ENCODE measurements at places on chromosomes 3 and 15.

GRCh38 chr3:151171145-151171757, 31.8 kb downstream of the GPR171 start:
- DNase-seq, result no peak

DNA sequence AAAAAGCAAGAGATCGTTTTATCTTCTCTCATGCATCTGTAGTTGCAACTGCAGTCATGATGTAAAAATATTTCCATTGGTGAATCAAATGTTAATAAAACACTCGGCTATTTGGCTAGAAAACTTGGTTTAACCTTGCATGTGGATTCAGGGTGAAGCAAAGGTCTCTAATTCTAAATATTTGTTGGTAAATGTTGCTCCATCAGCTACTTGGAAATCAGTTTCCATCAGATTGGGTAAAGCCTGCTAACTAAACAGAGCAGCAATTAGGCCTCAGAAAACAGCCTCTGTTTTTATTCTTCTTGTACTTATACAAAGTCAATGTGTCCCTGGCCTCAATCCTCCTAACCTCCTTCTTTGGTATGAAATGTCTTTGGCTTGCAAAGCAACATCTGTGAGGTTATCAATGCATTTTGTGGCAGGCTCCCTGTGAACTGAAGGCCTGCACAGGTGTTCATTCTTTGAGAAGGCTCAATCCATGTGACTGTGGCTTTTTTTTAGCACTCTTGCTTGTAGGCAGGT, 312.3 kb downstream of the WDR72 start:
- no peak for DNase-seq

DNA sequence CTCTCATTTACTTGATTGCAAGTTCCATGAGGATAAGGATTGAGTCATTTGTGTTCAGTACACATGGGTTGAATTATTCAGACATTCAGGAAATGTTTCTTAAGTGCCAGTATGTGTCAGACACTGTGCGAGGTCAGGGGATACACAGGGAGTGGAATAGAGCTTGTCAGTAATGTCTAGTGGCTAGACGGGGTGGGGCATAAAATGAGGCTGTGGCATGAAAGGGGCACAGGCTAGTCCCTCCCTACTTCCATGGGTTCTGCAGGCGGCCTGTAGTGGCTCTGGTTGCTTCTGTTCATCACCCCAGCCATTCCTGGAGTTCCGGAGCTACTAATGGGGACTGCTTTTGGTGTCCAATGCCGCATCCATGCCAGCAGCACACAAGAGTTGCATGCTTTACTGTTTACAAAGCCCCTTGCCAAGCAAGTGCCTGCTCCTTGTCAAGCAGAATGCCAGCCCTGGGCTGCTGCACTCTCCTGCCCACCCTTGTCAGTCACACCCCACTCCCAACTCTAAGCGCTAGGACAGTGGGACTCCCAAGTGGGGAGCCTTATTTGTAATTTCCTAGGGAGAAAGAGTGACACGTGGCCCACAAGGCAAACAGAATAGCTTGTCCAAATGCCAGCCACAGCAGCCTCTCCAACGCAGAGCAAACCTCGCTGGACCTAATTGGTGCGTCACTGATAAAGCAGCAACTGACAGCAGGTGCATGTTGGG, 70.8 kb downstream of the RAB11A start:
- DNase-seq, result no peak

DNA sequence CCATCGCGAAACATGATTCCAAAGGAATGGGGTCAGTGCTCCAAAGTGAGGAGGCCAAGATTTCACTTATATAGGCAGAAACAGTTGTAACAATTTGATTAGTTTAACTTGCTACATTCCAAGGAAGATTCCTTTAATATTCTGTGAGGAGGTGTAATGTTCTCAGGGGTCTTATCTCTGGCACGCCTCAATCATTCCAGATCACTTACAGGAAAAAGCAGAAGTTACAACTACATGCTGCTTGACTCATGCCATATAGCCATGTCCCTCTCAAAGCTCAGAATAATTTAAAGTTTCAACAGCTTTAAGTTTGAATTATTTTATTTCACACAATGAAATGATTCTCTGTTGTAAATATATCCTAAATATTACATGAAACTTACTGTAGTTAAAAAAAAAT, 3.5 kb upstream of the FYTTD1 start:
- DNase-seq, result no peak

- DNase-seq, result no peak
Observed at GRCh38 chr3:632571-633170, 436.1 kb downstream of the CHL1 start.

GRCh38 chr3:171936191-171936841, 93.2 kb downstream of the TMEM212 start:
- DNase-seq, result no peak

DNA sequence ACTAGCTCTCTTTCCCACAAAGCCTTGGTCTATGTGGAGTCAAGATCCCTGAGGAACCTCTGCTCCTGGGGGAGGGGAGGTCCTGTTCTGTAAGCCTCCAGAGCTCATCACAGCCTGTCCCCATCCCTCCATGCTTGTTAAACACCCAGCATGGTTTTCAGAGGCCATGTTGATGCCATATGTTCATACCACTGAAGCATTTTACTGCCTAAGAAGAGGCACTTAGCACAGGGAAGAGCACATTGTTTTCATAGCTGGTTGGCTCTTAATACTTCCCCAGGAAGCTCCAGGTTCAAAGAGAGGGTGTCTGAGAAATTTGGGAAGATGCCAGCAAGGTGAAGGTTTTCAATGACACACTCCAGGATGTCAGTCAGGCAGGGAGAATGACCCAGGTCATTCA, 25.6 kb downstream of the CPNE4 start:
- no peak for DNase-seq

- DNase-seq, result no peak
Observed at GRCh38 chr3:128500556-128500955, 7.6 kb upstream of the GATA2 start.

GRCh38 chr15:96365781-96366525, 35.5 kb downstream of the NR2F2 start:
- DNase-seq, result no peak

DNA sequence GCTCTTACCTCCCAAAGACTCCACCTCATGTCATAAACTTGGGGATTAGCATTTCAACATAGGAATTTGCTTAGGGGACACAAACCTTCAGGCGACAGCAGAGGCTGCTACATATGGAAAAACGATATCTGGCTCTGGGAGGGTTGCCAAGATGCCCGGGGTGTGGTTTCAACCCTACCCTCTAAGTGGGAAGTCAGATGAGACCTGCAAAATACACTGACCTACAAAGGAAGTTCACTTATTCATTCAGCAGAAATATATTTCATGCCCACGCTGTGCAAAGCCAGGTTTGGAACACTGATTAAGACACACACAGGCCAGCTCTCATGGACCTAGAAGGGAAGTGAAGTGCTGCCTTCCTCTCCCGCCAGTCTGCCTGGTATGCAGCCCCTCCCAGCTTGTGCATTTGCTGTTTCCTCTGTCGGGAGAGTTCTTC, 239.3 kb downstream of the FEZF2 start:
- DNase-seq, result no peak

GRCh38 chr3:50632450-50632849, 15.5 kb downstream of the MAPKAPK3 start:
- no peak for DNase-seq

DNA sequence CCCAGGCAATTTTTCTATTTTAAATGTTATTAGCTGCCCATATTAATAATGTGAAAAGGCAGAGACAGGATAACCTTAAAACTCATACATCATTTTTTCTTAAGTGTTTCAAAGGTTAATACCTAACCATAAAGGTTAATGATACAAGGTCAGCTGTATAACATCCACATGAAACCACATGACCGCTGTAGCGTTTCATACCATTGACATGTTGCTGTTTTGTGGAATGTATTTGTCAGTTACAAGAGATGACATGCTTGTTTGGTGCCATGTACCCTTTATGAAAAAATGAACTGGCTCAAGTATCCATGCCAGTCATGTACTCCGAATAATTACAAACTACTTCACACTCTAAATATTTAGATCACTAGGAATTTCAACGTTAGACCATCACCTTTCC, 207.4 kb downstream of the FMN1 start:
- no peak for DNase-seq

GRCh38 chr3:41131224-41131623, 68.1 kb upstream of the CTNNB1 start:
- no peak for DNase-seq

- no peak for DNase-seq
Observed at GRCh38 chr3:58573640-58574039, 3.6 kb downstream of the FAM107A start.

DNA sequence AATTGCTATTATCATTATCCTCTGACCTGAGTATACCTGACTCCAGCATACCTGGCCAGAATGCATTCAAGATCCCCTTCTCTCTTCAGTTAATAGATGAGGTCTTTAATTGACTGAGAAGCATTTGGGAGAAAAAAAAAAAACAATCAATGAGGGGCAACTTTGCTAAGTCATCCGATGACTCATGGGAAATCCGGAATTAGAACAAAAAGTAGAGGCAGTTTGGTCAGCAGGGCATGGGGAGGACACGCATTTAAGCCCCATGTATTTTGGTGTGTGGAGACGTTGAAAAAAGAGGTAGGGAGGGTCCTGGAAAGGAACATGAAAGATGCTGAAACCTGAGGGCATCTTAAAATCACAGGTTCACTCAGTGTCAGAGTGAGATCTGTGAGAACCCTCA, 256.2 kb downstream of the RORA start:
- no peak for DNase-seq
